Hindlimb muscle (tissue), 1 donor: ENCODE measurements at places on chromosomes 11 and 22. TPM values are rescaled to one million over a fixed set of nuclear protein-coding genes. Genes with fewer than 3 reads are reported as not detected.

GRCh38 chr22:24247564-24248344 is 2.9 kb upstream of the GGT5 start:
- peak; percentile 80 for DNase-seq

DNA sequence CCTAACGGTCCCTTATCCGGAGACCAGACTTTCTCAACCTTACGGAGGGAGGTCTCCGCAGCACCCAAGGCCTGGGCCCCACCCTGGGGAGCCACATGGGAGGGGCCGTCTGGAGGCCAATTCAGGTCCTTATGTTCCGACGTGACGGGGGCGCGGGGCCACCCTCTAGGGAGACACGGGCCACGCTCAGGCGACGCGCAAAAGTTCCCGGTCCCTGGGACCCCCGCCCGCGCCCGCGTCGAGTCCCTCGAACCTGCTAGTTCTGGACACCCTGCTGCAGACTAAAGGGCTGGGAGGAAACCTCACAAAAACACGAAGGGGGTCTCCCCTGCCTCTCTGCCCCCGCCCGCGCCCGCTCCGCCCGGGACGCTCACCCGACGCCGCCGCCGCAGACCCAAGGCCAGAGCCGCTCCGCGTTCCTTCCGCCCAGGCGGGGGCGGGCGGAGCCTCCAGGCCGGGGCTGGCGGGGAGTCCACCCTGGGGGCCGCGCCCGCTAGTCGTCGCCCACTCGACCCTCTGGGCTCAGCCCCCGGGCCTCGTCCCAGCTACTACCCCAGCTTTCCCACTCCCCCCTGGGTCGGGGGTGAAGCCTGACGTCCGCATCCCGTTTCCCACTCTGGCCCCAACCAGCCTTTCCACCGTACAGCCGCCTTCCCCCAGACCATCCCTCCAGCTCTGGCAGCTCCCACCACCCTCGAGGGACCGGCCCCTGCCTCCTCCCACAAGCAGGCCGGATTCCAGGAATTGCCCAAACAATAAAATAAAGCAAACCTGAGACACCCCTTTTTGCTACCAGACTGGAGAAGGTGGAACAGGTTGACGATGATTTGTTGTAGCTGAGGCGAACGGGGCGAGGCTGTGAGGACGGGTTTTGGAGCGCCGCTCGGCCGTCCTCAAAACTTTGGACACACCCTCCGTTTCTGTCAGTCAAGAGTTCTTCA is 2.7 kb downstream of the RNH1 start:
- peak; percentile 72 for DNase-seq

- no peak for DNase-seq
These were observed 5.2 kb downstream of the TMEM134 start for GRCh38 chr11:67463680-67464410.

DNA sequence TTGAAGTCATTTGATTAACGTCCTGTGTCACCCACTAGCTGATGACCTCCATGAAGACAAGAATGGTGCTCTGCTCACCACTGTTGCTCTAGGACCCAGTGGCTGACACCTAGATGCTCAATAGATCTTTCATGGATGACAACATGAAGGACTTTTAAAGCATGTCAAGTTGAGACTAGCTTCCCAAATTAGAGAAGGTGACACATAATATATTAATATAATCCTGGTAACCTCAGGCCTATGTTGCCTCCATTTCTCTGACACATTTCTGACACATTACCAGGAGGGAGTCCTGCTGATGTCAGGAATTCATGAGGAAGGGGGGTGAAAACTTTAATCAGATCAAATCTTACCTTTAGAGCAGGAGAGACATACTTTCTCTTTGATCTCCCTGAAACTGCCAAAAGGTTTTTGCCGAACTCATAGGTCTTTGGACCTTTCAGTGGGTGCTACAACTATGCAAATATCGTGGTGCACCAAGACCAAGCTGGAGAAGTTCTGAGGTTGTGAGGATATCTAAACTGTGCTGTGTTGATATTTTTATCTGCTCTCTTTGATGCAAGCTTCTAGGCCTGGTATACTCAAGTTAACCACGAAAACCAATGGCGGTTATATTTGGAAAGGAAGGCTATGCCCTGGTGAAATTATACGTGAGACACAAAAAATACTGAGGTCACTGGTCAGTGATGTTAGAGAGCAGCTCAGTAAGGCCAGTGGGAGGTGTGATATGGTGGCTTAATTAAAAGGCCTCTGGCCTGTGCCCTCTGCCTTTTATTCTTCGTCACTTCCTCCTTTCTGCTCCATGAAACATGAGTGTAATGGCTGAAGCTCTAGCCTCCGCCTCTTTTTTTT is 13.2 kb upstream of the AMPD3 start:
- DNase-seq = no peak

Gene TPBGL
- polyA plus RNA-seq = 0.30 TPM

Gene INS
- polyA plus RNA-seq = not detected
